ENCODE measurements at places on chromosomes 16 and 17.

- DNase-seq = no peak
These were observed 12.1 kb upstream of the ALDOA start for GRCh38 chr16:30053376-30054015.

DNA sequence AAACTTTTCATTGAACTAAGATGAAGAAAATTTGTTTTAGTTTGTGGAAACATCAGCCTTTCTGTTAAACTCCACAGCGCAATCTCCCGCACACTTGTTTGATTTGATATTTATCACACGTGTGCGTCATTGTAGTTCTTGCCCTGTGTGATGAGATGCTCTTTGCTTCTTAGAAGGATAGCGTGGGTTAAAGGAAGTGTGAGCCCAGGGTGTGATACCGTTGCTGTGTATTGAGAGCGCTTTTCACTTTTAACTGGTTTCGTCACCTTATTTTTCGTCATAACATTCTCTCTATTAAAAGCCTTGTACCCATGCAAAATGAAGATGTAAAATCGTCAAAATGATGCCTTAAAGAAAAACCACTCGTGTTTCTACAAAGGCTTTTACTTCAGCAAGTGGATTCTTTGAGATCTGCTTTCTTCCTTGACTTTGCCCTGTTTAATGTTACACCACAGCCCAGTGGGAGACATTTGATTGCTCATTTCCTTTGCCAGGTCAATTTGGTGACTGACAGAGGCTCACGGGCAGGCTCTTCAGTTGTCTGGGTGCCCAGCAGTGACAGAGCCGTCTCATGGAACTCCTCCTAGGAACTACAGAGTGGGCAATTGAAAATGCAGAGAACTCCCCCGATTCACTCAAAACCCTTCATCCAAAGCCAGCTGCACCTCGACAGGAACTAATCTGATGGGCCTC lies 61.1 kb downstream of the RPA1 start:
- DNase-seq = no peak

GRCh38 chr17:64554028-64554637 lies 47.4 kb downstream of the CEP95 start:
- no peak for DNase-seq

DNA sequence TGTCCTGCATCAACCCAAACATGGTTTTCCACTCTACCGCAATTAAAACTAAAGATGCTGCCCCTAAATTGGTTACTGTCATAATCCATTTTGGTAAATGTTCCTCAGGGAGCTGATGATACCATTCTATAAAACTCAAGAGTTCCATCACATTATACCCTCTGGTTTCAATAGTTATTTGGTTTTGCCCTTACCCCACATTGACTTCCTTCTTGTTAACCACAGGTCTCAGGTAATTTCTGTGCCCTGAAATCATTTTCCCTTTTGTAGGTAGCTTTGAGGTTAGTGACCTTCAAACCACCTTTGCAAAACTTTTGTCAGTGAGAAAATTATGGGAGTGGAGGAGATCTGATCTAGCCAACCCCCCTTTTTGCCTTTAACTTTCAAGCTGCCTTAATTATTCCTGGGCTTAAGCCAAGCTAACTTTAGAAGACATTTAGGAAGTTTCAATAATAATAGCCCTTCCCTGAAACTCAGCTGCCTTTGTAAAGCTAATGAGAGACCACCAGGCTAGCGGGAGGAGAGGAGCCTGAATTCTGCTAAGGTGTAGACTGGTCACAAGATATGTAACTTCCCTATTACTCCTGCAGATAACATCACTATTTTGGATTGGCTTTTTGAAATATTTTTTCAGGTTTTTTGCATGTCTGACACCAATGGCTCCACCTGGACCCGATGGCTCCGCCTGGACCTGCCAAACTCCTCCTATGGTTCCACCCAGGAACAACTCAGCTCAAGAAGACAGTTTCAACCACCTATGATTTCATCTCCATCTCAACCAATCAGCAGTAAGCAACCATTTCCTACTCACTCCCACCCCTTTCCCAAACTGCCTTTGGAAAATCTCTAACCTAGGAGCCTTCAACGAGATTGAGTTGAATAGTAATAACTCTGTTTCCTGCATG lies 224.9 kb downstream of the HS3ST3B1 start:
- no peak for DNase-seq

DNA sequence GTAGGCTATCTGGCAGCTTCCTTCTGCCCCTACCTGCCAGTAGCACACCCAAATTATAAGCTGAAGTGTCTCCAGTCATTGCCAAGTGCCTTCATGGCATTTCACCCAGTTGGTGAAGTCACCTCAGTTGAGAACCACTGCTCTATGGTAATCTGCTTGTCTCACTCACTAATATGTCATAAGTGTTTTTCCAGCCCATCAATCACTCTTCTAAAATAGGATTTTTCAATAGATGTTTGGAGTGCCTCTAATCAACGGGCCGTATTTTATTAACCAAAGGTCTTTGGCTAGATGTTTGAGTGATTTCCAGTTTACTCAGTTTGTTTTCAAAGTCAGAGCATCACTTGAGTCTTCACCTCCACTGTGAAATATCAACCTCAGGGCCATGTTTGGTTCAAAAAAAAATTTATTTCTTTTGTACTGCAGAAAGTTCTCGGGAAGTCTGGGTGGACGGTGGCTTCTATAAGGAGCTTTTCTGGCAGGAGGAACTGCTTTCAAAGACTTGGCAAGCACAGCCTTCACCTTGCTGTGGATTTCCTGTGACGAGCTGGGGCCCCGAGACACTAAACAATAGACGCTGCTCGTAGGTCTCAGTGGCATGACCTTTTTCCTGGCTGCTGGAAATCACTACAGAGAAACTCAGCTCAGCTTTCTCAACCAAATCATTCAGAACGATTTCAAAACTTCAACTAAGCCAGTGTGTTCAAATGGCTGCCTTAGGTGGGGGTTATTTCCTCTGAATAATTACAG lies 95.2 kb upstream of the FOXF1 start:
- no peak for DNase-seq

GRCh38 chr17:1329745-1330343 lies 50.4 kb downstream of the TRARG1 start:
- DNase-seq = no peak

- DNase-seq = no peak
These were observed 276.7 kb downstream of the PARN start for GRCh38 chr16:14353340-14353739.

GRCh38 chr16:49929626-49930025 lies 73.7 kb upstream of the ZNF423 start:
- DNase-seq = no peak

DNA sequence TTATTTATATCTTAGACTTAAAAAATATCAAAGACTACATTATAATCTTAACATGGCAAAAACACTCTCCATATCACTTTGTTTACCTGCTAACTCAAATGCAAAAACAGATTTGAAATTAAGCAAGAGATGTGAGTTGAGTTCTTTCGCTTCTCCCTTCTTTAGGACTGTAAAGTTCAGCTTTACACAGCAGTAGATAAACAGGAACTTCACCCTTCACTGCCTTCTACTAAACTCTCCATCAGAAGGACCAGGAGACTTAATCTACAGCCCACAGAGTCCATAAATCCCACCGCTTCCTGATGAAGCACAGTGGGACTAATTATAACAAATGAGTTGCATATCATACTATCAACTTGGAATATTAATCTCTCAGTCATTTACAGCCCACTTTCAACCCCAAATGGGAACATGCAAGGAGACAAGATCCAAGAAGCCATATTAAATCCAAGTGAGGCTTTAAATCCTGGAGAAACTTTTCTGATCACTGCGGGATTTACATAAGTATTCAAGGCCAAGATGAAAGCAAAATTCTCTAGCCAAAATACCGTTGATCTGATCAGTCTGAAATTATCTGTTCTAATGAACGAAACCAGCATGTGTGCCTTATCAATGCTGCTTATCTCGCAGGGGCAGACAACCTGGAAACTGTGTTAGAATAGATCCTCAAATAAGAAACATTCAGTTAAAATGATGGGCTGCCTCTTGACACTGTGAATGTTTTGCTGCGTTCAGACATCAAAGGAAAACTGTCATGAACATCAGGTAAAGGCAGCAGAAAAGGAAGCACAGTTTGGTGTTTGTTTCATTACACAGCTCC lies 1.6 kb downstream of the AMFR start:
- DNase-seq = no peak

- no peak for DNase-seq
These were observed 89.6 kb downstream of the CDC27 start for GRCh38 chr17:47099451-47099986.

GRCh38 chr17:81154961-81155360 lies 10.3 kb upstream of the PVALEF start:
- DNase-seq = no peak

- DNase-seq = no peak
These were observed 115.2 kb downstream of the CCDC182 start for GRCh38 chr17:57629886-57630285.

- no peak for DNase-seq
These were observed 2.8 kb downstream of the HEATR3 start for GRCh38 chr16:50068550-50068949.

DNA sequence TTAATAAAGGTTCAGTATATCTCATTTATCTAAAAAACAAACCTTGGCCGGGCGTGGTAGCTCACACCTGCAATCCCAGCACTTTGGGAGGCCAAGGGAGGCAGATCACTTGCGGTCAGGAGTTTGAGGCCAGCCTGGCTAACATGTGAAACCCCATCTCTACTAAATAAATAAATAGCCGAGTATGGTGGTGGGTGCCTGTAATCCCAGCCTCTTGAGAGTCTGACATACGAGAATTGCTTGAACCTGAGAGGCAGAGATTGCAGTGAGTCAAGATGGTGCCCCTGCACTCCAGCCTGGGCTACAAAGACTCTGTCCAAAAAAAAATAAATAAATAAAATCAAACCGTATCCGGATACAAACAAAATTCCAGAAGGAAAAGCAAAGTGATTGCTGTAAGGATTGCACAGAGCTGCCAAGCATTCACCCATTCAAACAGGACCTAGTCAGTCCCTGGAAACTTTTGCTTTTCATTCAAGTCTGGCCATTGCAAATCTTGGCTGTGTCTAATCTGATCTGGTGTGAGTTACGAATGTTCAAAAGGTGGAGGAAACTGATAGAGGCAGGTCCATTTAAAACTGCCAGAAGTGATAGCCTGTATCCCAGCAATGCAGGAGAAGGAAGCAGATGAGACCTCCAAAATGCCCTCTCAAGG lies 102.5 kb upstream of the CLEC3A start:
- no peak for DNase-seq

GRCh38 chr16:47634727-47635126 lies 173.6 kb downstream of the PHKB start:
- no peak for DNase-seq

- DNase-seq = no peak
These were observed 2.6 kb upstream of the NTN1 start for GRCh38 chr17:9018726-9019125.

- DNase-seq = no peak
These were observed 428 bp upstream of the SALL1 start for GRCh38 chr16:51151435-51151960.

- DNase-seq = no peak
These were observed 102.1 kb downstream of the CDH13 start for GRCh38 chr16:82728901-82729300.

- no peak for DNase-seq
These were observed 23.3 kb downstream of the NOS2 start for GRCh38 chr17:27776882-27777624.

DNA sequence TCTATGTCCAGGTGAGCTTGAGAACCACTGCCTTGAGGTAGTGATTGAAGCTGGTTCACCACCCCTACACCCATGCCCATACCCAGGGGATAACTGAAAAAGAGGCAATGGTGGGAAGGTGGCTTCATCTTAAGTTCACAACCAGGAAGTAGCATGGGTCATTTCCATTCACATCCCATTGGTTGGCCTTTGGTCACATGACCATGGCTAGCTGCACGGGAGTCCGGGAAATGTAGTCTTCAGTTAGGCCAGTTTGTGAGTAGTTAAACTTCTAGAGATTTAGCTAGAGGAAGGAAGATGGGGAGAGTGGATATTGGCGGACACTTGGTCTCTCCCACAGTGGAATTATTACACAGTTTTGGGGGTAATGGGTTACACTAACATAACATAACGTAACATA lies 92.9 kb downstream of the RGS9 start:
- DNase-seq = no peak

GRCh38 chr17:72565758-72566157 lies 444.9 kb downstream of the SOX9 start:
- no peak for DNase-seq

DNA sequence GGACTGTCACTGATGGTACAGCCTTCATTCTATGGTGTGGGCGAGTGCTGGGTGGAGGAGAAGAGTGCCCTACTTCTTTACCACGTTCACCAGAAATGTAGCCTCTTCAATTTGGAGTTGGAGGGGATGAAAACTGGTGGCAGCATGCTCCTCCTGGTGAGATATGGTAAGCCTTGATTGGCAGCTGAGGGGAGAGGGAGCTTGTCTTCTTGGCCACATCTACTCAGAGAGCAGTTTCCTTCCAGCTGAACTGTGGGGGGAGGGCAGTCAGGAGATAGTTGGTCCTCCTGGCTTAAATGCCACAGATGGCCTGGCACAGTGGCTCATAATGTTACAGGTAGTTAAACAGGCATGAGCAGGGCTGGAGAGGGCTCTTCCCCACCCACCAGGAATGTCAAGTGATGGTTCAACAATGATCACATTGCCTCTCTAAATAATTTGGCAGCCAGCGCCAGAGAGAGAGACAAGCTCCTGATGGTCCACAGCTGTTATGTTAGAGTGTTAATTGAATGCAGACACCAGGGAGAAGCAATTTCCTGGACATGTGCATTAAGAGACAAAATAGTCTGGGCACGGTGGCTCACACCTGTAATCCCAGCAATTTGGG lies 9.0 kb upstream of the MAPK3 start:
- no peak for DNase-seq

- no peak for DNase-seq
These were observed 6.3 kb downstream of the CARHSP1 start for GRCh38 chr16:8862309-8863130.

DNA sequence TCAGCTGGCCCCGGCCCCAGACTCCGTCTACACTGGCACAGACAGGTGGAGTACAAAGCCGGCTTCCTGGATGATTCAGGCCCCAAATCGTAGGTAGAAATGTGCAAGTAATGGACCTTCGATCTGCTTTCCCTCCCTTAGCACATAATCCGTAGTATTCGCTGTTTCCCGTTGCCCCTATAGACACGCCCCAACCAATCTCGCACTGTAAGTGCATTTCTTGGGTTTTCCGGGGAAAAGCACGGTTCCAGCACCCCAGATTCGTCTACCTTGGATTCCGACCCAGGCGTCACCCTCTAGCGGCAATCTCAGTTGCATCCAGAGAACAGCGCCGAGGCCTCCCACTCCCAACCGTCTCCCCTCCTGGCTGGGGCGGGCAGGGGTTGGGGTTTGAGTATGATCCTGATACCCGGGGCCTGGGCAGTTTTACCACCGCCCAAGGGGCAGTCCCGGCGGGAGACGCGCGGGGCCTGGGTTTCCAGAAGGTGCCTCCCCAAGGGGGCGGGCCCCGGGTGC lies 12.1 kb upstream of the FOXF1 start:
- DNase-seq = no peak
